ENCODE measurements at places on chromosomes 16 and 17. TPM values are rescaled to one million over a fixed set of nuclear protein-coding genes. Genes with fewer than 3 reads are reported as not detected.

DNA sequence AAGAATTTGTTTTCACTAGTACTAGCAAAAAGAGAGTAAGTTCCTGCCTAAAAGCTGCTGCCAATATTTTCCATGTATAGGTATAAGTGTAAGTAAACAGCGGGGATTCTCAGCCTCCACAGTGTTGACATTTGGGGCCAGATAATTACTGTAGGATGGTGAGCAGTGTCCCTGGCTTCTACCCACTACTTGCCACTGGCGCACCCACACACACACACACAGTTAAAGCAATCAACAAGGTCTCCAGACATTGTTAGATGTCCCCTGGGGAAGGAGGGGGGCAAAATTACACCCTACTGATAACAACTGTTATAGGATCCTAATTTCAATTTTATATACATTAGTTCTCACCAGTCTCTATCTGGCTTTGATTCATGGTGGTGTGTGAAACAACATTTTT is 417.0 kb upstream of the PSMD7 start:
- H3K27me3 ChIP-seq: no peaks in the 10 kb centered on the region
- no peak overlapping the region for H3K4me3 ChIP-seq
- H3K4me1 ChIP-seq: peaks cover 1% of the 10 kb centered on the region
- no peak overlapping the region for H3K27ac ChIP-seq
- DNase-seq: no peak
- no peaks in the 10 kb centered on the region for H3K36me3 ChIP-seq

ARL2BP gene
- 41.5 TPM for total RNA-seq

- H3K36me3 ChIP-seq: no peaks in the 10 kb centered on the region
- no peak for DNase-seq
- no peak overlapping the region for H3K27ac ChIP-seq
- no peaks in the 10 kb centered on the region for H3K27me3 ChIP-seq
Observed at GRCh38 chr17:42061646-42062487, 11.5 kb upstream of the C17orf113 start.

- no peaks in the 10 kb centered on the region for H3K4me1 ChIP-seq
- H3K4me3 ChIP-seq: no peak overlapping the region
- no peaks in the 10 kb centered on the region for H3K36me3 ChIP-seq
- no peak overlapping the region for H3K27ac ChIP-seq
Observed at GRCh38 chr16:88387941-88388627, 5.3 kb downstream of the ZNF469 start.

- H3K4me3 ChIP-seq: peak within 1 kb of the TSS; percentile 70
- H3K36me3 ChIP-seq: peaks cover 5% of the 10 kb centered on the region
- H3K27ac ChIP-seq: no peak within 1 kb of the TSS
- H3K27me3 ChIP-seq: no peaks in the 10 kb centered on the region
- DNase-seq: peak; percentile 97
Observed at GRCh38 chr16:89657442-89658220, at the start of the genes CHMP1A and SPATA33. TSS of gene CHMP1A (minus strand) at chr16:89657708. CDS start at chr16:89657588, 120 bp downstream. TSS of gene SPATA33 (plus strand) at chr16:89657836. CDS start at chr16:89657912, 76 bp downstream.

DNA sequence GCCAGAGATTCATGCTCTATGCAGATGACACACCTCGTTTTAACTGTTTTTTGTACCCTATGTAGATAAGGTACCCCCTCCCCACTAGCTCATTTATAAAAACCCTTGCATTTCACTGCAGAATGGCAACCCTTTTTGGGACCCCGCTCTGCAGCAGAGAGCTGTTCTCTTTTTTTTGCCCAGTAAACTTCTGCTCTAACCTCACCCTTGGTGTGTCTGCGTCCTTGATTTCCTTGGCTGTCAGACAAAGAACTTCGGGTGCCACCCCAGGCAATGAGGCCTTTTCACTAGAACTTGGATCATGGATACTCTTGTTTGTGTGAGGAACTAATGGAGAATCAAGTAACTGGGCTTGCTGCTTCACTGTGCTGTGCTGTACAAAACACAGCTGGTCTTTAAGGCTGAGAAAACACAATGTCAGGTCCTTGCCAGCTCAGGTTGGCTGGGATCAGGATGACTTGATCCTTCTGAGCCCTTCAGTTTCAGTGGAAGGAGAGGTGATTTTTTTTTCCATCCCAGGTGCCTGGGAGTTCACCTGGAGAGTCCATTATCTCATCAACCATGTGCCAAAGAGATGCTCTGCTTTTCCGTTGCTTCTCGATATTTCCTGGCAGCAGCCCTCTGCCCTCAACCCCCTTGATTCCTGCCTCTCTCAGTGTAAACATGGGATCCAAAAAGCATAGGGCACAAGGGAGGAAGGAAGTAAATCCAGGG is 133.2 kb upstream of the FAM20A start:
- H3K27ac ChIP-seq: no peak overlapping the region
- H3K4me1 ChIP-seq: peaks cover 4% of the 10 kb centered on the region
- no peak overlapping the region for H3K4me3 ChIP-seq
- no peaks in the 10 kb centered on the region for H3K27me3 ChIP-seq
- DNase-seq: no peak
